ENCODE measurements at places on chromosomes 13 and 19.

- DNase-seq, result no peak
Observed at GRCh38 chr19:16684216-16684615, 23.3 kb downstream of the TMEM38A start.

GRCh38 chr19:30371960-30372824, at the start of gene ZNF536:
TSS of gene ZNF536 (plus strand) at chr19:30372384. CDS start at chr19:30443563, 71,179 bp downstream.
- DNase-seq, result no peak

DNA sequence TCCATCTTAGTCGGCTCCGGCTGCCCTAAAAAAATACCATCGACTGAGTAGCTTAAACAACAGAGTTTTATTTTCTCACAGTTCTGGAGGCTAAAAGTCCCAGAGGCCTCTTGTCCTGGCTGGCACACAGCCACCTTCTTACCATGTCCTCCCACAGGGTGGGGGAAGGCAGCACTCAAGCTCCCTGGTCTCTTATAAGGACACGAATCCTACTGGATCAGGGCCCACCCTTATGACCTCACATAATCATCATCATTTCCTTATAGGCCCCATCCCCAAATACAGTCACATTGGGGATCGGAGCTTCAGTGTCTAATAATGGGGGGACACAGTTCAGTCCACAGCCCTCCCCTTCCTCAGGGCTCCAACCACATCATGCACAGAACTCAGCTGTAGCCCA, 2.6 kb upstream of the TUBA3C start:
- no peak for DNase-seq

DNA sequence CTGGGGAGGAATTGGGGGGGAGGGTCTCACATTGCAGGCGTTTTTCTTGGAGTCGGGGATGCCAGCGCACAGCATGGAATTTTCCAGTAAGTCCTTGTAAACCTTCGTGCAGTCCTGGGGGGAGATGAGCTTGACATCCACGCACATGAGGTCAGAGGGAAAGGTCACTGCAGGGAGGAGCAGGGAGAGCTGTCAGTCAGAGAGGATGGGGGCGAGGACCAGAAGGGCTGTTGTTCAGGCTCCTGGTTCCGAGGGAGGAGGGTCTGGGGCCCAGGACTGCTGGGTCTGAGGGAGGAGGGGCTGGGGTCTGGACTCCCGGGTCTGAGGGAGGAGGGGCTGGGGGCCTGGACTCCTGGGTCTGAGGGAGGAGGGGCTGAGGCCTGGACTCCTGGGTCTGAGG, 4.0 kb downstream of the KLK7 start:
- DNase-seq, result no peak

DNA sequence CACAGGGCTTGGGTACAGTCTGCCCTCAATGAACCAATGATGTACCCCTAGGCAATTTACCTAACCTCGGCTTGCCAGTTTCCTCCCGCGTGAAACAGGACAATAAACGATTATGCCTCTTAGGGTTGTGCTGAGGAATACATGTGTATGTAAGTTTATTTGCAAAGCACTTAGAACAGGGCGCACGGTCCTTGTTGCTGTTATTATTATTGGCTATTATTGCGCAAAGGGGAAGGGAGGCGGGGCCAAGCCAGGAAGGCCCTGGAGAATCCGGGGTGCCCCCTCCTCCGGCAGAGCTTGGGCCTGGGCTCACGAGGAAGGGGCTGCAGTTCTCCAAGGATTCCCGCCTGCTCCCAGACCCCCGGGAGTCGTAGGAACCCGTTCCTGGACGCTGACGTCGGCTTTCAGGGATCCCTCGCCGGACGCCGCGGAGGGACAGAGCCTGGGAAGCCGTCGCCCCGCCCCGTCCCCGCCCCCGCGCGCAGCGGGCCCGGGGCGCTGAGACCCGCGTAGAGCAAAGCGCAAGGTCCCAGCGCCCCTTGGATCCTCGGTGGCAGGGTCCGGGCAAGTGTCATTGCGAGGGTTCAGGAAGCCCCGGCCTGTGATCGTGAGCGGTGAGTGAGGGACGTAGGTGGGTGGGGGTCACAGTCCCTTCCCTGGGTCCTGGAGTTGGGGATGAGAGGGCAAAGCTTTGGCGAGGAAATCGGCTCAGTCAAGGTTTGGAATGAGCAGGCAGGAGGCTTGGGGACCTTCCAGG, at the start of gene TMEM91:
Gene TMEM91, plus strand, starts transcription at position 293 of the 757 bp plus-strand sequence. CDS start 1,777 bp downstream, outside the sequence.
- no peak for DNase-seq

- no peak for DNase-seq
Observed at GRCh38 chr13:107961849-107962608, 253.3 kb downstream of the LIG4 start.

GRCh38 chr19:47657719-47658118, 48.8 kb downstream of the BICRA start:
- no peak for DNase-seq

DNA sequence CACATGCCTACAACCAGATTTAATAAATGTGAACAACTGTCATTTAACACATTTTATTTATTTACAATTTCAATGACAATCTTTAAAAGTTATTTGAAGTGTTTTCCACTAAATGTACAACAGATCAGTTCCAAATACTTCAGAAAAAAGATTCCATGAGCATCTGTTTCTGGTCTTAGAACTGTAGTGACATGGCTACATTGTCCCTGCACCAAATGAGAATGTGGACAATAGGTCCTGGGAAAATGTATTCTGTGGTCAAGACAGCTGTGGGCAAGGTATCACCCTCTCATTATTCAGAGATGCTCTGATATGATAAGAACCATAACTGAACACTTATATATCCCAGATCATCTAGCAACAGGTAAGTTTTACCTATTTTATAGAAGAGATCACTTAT, 43.7 kb downstream of the ELF1 start:
- DNase-seq, result no peak

GRCh38 chr19:40263440-40264313, 21.5 kb downstream of the AKT2 start:
- DNase-seq, result no peak

DNA sequence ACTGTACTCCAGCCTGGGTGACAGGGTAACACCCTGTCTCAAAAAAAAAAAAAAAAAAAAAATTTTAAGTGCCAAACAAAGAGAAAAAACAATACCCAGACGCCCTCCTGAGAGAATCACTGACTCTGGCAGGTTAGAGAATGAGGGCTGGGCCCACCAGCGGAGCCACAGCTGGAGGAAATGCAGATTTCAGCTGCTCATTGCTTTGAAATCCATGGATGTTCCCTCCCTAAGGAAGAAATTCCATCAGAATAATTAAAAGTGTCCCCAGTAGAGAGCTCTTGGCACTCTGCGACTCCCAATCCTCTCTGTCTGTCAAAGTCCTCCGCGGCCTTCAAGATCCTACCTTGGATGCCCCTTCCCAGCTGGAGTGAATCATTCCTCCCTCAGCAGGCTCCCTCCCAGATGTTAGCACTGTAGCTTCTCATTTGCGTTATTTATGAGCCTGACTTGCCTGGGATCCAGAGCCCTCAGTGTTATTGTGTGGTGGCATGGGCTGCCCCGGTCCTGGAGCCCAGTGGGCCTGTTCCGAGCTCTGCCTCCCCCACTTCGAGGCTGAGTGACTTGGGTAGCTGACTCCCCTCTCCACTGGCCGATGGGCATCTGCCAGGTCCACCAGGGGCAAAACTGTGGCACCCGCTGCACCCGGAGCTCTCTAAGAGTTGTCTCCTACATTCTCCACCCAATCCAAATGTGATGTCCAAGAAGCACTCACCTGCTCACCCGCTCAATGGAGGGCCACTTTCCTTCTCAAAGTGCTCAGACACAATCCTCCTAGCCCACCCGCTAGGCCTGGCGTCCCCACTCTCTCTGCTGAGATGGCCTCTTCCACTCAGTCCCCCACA, 47.0 kb downstream of the SERP2 start:
- no peak for DNase-seq

DNA sequence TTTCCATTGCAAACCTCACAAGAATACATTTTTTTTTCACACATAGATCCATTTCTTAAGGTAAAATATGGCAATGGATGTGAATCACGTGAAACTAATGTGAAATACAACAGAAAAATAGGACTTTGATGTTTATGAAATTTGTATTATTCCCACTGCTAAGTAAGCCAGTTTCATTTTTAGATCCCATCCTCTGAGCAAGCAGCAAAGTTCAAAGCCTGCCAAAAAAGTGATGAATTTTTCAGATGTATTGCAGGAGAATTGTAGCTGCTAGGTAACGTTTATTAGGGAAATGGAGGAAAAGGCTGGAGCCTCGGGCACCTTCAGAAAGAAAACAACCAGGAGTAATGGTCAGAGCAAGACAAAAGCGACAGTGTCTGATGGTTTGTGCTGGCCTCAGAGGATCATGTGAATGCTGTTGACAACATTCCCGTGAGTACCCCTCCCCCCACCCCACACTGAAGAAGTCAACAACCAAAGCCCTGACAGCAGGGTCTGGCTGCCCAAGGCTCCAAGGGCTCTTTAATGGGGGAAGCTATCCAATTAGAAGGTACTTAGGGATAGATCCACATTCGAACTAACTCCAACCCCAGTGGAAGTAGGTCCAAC, 95.5 kb downstream of the OXGR1 start:
- no peak for DNase-seq

- no peak for DNase-seq
Observed at GRCh38 chr13:39804332-39805210, 149.1 kb downstream of the COG6 start.

GRCh38 chr13:21538753-21539152, 65.2 kb downstream of the MICU2 start:
- no peak for DNase-seq

DNA sequence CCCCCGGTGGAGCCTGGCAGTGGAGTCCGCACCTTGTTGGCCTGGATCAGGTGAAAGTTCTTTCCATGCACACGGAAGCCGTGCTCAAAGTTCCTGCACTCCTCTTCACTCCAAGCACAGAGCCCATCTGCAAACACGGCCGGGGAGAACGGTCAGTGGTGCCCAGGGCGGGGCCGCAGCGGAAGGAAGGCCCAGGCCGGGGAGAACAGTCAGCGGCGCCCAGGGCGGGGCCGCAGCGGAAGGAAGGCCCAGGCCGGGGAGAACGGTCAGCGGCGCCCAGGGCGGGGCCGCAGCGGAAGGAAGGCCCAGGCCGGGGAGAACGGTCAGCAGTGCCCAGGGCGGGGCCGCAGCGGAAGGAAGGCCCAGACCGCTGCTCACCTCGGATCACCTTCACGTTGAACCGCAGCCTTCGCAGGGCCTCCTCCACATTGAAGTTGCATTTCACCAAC, 20.6 kb upstream of the PLPP2 start:
- DNase-seq, result no peak

DNA sequence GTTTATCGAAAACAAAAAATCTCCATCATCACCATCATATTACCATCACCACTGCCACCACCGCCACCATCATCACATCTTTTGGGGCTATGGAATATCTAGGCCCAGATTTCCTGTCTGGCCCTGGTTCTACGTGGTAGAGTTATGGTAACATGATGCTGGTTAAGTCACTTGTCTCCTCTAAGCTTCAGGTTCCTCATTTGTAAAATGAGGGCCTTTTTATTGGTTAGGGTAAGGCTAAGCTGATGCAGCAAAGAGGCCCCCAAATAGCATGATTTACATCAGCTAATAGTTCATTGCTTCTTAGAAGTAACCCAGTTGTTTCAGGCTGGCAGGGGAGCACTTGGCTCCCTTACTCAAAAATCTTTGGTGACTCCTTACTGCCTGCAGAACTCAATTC, 37.9 kb downstream of the PCDH8 start:
- DNase-seq, result no peak

All from T-cell (primary cell).